NCI-H82 (cell line): ENCODE measurements at places on chromosomes 7 and 10.

DNA sequence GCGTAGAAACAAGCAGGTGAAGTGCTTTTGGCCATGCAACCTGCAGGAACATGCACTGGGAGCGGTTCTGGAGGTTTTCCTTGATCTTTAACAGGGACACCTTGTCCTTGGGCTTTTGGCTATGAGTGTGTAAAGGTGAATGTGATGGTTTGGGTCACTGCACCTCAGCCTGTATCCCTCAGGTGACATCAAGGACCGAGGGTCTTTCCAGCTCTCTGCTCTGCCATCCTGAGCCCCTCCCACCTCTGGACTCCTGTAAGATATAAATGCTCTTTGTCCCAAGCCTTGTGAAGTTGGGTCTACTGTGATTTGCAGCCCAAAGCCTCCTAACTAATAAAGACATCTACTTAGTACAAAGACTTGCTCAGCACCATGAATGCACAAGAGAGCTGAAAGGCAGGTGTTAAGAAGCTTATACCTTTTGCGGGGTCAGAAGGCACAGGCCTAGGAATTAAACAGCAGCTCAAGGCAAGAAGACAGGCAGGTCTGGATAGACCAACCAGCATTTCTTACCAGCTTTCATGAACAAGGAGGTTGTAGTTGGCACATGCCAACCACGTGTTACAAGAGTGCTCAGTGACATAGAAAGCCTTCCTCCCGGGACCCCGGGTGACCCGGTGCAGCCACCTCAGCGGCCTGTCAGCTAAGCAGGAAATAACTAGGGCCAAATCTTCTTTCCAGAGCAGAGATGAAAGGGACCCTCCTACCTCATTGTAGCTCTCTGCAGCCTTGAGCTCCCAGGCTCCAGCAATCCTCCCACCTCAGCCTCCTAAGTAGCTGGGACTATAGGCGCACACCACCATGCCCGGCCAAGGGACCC, 89.9 kb downstream of the CARD11 start:
- no peak for DNase-seq

- peak; percentile 74 for DNase-seq
Measured at GRCh38 chr10:26890956-26891355, 30.2 kb upstream of the ABI1 start.

DNA sequence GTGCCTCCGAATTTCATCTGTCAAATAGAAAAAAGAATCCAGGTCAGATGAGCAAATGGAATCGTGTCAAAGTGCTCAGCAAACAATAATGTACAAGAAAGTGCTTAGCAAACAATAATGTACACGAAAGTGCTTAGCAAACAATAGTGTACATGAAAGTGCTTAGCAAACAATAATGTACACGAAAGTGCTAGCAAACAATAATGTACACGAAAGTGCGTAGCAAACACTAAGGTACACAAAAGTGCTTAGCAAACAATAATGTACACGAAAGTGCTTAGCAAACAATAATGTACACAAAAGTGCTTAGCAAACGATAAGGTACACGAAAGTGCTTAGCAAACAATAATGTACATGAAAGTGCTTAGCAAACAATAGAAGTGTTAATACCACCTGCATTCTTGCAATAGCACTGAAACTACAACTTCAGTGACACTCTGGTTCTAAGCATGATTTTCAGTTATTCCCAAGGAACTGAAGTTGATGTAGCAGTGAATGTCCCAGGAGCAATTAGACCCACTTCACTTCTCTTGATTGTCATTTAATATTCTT, 33.4 kb upstream of the MYL10 start:
- no peak for DNase-seq

- DNase-seq, result no peak
Measured at GRCh38 chr7:129767120-129768015, 155.8 kb downstream of the NRF1 start.

DNA sequence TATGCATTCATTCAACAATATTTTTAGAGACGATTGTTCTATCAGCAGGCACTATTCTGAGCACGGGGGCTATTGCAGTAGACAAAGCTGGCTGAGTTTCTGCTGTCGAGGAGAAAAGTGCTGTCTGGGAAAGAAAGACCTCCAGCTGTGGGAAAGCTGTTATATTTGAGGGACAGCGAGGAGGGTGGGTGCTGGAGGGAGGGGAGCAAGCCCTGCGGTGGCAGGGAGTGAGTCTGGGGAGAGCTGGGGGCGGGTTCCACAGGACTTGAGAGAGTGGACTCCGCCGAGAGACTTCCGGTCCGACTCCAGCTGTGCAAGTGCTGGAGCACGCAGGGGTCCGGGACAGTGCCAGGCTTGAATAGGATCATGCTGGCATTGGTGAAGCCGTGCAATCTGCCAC, 602.1 kb upstream of the FOXK1 start:
- DNase-seq, result no peak

DNA sequence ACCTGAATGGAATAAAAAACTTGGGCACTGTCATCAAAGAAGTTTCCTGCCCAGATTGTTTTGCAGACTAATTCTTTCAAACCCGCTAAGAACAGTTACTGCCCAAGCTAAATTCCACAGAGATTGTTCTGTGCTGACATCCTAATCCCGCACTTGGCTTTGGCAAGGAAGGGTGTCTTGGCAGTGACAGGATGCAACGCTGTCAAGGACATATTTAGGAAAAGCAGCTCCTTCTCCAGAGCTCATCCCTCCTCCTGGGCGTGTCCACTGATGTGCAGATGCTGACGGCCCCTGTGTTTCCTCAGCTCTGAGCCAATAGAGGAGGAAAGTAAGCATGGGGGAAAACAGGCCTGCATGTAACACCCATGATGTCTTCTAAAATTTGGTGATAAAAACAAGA, 74.2 kb downstream of the EEPD1 start:
- DNase-seq, result peak; percentile 40

DNA sequence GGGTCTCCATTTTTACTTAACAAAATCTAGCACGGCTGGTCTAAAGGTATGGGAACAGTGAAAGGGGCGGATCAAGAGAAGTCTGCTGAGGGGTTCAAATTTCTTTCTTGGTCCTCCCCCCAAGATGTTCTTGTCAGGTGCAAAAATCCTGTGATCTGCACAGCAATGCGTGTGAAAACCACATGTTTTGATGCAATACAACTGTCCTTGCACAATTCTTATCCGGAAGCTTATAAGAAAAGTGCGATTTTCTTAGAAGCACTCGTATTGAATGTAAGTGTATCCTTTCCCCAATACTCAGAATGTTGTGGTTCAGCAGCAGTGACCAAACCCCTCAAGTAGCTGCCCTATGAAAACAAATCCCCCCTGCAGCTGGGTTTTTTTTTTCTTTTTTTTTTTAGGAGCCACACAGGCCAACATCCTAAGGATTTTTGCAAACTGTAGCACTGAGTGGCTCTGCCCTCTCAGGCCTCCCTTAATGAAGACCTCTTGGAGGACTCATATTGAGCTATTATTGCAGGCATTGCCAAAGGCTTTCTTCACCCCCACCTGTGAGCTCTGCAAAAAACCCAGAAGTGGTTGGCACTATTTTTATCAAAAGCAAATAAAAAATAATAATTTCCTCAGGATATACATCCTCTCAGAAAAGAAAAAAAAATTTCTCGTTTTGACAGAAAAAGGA, 151.9 kb upstream of the ITGB1 start:
- no peak for DNase-seq

GRCh38 chr10:96708456-96708855, 11.9 kb downstream of the PIK3AP1 start:
- no peak for DNase-seq

DNA sequence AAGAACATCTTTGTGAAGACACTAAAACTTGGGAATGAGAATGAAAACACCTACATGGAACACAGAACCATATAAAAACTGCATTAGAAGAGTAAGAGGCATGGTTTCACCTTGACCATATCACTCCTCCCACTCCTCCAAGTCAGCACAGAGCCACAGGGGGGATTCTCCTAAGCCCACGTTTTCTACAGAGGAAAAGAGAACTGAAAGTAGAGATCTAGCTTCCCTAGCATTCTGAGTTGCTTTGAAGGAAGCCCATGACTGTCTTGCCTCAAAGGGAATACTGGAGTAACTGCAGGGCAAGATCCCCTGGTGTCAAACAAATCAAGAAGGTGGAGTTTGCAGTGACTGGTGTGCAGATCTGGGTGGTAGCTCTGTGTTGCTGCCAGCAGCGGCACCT, 43.9 kb downstream of the HBP1 start:
- DNase-seq, result no peak

GRCh38 chr7:17963281-17963680, 23.0 kb upstream of the SNX13 start:
- DNase-seq, result no peak

- no peak for DNase-seq
Measured at GRCh38 chr10:66513504-66513903, 412.3 kb upstream of the LRRTM3 start.

GRCh38 chr7:149731207-149731955, 42.0 kb downstream of the ZNF467 start:
- no peak for DNase-seq

- no peak for DNase-seq
Measured at GRCh38 chr10:78296785-78297184, 263.1 kb downstream of the RPS24 start.

DNA sequence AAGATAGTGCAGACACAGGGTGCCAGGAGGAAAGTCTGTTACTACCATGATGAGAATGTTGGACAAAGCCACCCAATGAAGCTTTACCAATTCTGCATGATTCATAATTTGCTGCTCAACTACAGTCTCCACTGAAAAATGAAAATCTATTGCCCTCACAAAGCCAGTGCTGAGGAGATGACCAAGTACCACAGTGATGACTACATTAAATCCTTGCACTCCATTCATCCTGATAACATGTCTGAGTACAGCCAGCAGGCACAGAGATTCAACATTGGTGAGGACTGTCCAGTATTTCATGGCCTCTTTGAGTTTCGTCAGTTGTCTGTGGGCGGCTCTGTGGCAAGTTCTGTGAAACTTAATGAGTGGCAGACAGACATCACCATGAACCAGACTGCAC, 144.0 kb downstream of the PLCE1 start:
- DNase-seq, result no peak

DNA sequence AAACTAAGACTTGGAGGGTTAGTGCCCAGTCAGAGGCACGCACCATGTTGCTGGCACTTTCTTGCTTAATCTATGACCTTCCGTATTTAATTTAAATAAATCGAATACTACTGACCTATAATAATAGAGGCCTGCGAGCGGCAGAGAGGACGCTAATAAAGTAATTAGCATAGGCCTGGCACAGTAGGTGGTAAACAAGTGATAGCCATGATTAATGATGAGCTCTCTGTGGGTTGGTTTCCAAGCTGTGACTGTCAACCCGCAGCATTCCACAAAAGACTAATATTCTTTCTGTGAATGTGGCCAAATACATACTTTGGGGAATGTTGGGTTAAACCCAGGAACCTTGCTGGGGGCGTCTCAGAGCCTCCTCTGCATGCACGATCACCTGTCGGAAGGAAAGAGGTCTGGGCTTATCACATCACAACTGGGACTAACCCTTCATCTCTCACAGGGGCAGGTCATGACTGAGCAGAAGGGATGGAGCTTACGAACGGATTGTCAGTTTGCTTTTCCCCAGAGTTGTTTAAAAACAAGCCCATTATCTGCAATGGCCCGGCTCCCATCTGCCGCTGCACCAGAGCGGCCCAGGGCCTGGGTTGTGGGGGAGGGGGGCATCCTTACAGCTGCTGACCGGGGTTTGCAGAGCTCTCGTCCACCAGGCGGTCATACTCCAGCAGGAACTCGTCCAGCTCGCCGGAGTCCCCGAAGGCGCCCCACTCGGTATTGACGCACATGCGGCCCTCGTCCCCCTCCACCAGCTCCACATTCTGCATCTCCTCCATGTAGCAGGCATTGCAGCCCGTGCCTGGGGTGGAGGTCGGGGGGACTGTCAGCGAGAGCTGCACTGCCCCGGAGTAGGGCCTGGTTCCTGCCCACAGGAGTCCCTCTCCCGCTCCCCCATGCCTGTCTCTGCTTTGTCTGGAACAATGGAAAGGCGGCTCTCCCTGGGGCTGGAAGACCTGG, 6.2 kb upstream of the MYL7 start:
- peak; percentile 98 for DNase-seq

- DNase-seq, result no peak
Measured at GRCh38 chr7:158402471-158402870, 185.2 kb downstream of the PTPRN2 start.

DNA sequence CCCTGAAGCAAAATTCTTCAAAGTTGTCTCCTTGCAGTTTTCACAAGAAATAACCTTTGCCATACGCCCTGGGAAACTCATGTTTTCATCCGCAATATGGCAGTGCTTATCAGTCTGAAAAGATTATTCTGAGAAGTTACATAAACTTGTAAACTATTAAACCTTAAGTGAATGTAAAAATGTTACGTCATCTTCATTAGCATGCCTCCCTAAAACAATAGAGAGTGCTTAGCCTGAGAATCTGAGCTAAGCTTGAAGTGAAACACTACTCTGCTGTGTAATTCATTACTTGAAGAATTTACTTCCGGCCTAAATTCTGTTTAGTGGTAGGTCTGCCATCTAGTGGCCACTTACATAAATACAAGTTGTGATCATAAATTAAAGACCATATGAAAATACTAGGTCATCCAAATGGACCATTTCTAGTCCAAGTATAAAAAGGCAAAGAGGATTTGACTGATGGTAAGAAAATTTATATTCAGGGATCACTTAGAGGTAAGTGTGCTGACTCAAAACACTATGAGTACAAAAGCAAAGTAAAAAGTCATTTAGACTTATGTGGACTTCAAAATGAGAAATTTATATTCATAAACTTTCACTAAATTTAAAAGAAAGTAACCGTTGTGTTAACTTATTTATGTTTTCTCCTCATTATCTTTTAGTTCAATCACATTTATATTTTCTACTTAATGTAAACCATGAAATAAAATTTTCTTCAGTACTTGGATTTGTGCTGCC, 745.1 kb upstream of the LRRTM3 start:
- DNase-seq, result peak; percentile 61

DNA sequence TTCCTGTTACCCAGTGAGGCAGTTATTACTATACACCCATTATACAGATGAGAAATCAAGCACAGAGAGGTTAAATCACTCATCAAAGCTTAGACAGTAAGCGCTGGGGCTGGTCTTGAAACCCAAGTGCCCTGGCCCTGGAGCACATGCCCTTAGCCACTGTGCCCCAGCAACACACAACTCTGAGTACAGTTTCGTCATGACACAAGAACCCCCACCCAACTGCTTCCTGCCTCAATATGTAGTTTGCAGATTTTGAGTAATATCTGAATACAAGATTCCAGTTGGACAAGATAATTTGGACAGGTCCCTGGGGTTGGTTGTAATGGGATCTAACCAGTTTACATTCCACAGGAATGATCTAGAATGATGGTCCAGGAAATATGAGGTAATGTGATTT, 62.8 kb downstream of the SH3PXD2A start:
- no peak for DNase-seq

DNA sequence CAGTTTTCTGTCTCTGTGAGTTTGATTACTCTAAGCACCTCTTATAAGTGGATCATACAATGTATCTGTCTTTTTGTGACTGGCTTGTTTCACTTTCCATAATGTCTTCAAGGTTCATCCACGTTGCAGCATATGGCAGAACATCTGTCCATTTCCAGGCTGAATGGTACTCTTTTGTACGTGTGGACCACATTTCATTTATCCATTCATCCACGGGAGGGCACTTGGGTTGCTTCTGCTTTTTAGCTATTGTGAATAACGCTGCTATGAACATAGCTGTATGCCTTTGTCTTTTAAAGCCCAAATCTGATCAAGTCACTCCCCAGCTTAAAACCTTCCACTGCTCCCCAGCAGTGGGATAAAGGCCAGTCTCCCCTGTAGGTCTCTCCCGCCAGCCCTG, 31.5 kb downstream of the EGFR start:
- peak; percentile 69 for DNase-seq
